ENCODE measurements at places on chromosomes 1 and 21.

DNA sequence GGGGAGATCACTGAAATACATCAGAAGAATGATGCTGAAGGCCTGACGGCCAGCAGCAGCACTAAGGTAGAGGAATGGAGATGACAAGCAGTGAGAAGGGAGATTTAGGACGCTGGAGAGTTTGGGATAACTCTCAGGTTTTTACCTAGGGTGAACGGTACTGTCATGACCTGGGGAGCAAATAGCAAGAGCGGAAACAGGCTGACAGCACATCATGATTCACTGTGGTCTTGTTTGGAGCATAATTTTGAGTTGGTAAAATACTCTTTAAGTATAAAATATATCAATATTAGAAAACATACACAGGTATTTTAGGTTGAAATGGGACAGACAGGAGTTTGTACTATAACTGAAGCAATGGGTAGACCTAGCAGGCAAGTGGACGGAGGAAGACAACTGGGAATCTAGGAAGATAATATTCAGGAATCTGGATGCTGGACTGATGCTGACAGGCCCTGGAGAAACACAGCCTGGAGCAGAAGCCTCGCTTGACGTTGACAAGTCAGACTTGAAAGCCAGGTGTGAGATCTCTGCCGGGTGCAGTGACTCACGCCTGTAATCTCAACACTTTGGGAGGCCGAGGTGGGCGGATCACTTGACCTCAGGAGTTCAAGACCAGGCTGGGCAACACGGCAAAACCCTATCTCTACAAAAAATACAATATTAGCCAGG lies 33.3 kb downstream of the ALG14 start:
- no peak for DNase-seq

DNA sequence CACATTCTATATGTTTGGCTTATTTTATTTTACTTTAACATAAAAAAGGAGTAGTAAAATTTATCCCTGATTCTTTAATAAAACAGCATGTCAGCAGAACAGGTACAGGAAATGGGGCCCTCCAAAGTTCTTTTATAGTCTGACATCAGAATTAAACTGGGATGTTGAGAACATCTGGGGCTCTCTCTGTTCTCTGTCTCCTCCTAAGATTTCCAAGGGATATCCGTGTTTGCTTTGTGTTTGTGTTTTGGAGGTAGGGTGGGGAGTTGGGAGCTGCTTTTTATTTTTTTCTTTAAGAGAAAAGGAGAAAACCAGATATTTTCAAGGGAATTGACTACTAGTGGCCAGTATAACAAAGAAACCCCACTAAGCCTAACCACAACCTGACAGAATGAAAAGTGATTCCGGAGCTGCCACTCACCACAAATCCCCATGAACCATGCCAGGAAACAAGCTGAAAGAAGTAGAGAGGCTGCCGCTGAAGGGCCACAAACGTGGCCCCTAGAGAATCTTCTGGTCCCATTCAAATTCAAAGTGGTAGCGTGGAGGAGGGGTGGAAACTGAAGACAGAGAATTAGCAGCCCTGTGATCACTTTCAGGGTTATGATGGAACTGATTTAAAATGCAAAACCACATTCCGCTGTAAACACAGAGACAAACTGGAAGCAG lies 369.6 kb upstream of the ADGRL2 start:
- DNase-seq = no peak

- DNase-seq = no peak
Measured at GRCh38 chr1:59123081-59123681, 173.7 kb upstream of the FGGY start.

DNA sequence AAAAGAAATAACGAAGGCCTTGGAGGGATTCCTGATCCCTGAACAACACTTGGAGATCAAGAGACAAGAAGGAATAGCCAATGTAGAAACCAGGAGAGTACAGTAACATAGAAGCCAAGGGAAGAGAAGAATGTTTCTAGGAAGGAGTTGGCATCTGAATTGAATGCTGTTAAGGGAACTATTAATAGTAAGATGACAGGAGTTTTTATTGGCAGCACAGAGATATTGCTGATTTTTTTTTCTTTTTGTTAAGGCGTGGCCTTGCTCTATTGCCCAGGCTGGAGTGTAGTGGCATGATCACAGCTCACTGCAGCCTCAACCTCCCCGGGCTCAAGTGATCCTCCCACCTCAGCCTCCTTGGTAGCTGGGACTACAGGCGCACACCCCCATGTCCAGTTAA lies 9.6 kb upstream of the SFT2D2 start:
- no peak for DNase-seq

GRCh38 chr1:24688621-24689195 lies 45.6 kb downstream of the SRRM1 start:
- peak; percentile 56 for DNase-seq

DNA sequence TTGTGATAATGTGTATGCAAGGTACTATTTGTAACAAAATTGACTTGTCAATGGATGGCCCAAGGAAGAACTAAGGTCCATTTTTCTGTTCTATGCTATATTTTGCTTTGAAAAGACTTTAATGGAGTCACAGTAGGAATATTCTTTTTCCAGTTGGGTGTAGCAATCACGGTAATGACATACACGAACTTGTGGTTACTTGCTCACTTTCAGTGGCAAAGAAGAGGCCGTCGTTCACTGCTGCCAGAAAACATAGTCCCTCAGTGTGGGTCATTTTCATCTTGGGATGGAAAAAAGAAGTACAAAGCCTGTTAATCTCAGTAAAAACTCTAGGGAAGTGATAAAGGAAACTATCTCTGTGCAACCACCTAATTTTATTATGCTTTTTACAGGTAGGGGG lies 47.8 kb upstream of the LAMC2 start:
- no peak for DNase-seq

DNA sequence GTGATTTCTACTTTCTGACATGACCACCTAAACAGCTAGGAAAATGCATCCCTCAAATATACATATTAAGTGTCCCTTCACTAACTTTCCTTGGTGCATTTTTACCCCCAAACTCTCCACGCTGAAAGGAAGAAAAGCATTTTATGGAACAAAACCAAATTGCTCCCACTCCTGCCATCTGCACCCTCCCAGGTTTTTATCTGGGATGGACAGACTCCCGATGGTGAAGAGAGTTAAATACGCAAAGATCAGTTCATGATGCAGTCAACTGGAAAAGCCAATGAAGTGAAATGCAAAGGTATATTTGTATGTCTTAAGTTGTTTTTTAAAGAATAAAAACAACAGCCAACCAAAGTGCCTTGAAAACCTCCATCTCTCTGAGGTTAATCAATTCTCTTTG lies 2.7 kb downstream of the DSTYK start:
- DNase-seq = no peak
